OCI-LY7 (cell line): ENCODE measurements at places on chromosomes 16 and 17.

GRCh38 chr16:50474138-50474537 is 74.1 kb upstream of the NKD1 start:
- DNase-seq: no peak

DNA sequence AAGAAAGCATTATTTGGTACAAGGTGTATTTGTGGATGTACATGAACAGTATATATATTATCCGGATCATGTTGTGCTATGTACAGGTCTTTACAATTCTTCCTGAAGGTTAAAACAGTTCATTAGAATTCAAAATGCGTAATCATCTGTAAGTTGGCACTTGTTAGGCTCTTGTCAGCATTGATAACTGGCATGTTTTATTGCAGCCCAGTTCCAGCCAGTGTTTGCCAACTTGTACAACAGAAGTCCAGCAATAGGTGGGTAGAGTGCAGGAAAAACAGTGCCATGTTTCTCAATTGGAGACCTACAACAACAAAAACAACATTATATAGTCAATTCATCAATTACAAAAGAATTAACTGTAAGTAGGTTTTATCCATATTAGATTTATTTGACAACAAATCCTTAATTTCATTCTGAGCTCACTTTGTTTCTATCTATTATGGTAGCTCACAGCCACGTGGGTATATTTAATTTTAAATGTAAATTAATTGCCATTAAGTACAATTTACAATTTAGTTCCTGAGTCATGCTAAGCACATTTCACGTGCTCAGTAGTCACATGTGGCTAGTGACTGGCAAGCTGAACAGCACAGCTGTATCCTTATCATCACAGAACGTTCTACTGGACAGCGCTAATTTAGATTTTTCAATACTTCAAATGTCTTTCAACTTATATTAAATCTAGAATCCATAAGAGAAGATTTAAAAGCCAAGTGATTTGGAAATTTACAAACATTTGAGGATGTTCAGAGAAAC is 8.6 kb upstream of the ANKFY1 start:
- DNase-seq: no peak

DNA sequence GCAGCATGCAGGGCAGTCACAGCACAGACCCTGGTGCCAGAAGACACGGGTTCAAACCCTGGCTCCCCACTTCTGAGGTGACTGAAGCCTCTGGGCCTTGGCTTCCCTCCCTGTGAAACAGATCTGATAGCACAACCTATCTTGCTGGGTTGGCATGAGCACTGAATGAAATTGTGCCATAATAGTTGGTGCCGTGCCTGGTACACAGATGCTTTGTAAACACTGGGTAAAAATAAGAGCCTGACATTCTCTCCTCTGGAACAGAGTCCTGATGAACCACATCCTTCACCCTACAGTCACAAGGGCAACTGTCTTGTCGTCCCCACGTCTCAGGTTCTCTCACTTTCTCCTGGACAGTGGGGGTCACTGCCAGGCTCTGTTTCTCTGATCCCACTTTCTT is 35.7 kb downstream of the NOS2 start:
- no peak for DNase-seq

DNA sequence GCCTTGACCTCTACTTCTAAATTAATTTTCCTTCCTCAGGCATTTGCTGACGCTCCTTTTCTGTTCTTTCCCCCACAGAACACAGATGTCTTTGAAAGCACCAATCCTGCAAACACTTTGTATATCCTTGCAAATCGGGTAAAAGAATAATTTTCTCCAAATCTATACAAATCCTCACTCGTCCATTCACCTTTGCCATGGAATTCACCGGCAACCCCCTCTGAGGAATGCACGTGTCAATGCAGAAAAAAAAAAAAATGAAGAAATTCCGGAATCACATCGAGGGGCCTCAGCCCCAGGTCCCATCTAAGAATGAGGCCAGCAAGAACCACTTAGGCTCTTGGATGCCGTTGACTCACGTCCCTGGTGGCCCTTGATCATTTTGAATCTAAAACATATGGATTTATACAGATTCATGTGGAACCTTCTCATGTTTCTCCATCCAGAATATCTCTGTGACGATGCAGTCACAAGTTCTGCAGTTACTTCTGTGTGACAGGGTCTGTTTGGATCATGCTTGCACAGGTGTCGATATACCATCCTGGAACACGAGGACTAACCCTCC is 136.9 kb downstream of the RBFOX3 start:
- no peak for DNase-seq

GRCh38 chr16:49271363-49271762 is 10.3 kb downstream of the CBLN1 start:
- DNase-seq: no peak

GRCh38 chr16:13042291-13042685 is 140.9 kb downstream of the SHISA9 start:
- no peak for DNase-seq

DNA sequence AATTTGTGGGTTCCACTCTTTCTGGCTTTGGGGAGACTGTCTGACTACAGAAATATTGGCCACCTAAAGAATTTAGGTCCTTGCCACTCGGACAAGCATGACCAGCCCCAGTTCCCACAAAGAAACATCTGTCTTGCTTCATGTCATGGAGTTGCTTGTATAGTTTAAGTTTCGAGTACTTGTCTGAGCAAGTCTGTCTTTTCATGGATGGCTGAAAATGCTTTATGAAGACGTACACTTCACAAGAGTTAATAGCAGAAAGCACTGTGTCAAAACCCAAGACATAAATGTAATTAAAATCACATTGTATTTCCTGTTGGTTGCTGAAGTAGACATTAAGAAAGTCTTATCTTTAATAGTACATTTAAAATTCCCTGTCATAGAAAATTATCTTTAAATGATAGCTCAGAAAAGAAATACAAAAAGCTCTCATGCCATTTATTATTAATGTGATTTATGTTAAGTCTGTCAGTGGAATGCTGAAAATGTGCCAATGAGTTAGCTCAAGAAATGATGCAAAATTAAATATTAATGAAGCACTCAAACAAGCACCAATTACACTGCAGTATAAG is 29.8 kb upstream of the XYLT2 start:
- DNase-seq: no peak

DNA sequence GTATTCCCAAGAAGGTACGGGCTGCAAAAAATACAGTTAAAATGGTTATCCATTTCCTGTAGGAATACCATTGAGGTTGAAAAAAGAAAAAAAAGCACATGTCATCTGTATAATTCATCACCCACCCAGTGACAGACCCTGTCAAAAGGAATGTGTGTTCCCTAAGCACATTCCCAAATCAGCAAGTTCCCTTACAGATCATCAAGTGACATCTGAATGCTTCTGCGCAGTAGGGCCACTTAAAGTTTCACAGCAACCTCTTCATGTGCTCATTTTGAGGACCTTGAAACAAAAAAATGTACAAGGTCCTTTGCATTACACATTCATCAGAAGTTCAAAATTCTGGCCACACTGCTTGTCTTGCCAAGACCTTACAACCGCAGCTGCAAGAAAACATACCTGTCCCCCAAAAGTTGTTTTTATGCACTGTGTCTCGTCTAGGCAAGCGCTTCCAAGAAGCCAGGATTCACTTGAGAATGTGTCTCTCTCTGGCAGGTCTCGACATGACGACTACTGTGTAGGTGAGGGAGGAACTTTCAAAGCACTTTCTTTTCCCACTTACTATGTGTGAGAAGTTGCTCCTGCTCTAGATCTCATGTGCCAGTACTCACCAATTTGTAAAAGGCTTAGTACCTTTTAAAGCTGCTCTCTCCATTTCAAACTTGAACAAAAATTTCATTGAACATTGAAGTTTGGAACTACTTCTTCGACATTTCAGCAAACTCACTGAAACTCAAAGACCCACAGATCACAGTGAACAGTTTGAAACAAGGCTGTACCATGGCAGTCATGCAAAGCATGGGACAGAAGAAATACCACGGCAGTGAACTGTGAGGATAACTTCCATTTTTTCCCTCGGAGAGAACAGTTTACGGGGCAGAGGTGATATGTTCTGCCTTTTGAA is 4.3 kb upstream of the POLG2 start:
- DNase-seq: no peak

DNA sequence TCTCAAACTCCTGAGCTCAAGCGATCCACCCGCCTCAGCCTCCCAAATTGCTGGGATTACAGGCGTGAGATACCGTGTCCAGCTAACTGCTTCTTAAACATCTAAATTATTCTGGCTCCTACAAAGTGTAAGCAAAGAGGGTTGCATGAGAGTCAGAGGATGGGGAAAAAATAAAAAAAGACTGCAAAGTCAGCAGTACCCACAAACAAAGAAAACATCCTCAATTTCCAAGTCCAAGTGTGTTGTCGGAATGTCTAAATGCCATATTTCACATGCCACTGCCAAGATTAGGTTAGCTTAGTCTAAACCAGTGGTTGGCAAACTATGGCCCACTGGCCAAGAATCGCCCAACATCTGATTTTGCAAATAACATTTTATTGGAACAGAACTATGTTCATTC is 13.0 kb upstream of the PHLPP2 start:
- no peak for DNase-seq

GRCh38 chr17:50042211-50042610 is 13.7 kb upstream of the ITGA3 start:
- DNase-seq: no peak

- no peak for DNase-seq
Observed at GRCh38 chr17:51676691-51677487, 416.5 kb downstream of the UTP18 start.

DNA sequence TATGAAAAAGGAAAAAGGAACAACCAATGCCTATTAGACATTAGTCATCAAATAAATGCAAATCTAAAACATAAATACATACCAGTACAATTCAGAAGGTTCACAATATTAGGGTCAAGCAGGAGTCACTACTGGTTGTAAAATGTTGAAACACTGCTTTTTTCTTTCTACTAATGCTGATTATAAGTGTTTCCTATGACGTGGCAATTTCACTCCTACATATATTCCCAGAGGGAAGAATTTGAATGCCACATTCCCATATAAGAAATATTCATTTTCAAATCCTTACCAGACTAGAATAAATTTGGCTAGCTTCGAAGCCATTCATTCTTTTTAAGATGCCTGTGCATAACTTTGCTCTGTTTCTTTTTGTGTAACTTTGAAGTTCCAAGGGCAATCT is 2.6 kb upstream of the KRTAP9-2 start:
- DNase-seq: no peak

GRCh38 chr16:23423496-23424049 is 29.4 kb downstream of the COG7 start:
- DNase-seq: no peak

DNA sequence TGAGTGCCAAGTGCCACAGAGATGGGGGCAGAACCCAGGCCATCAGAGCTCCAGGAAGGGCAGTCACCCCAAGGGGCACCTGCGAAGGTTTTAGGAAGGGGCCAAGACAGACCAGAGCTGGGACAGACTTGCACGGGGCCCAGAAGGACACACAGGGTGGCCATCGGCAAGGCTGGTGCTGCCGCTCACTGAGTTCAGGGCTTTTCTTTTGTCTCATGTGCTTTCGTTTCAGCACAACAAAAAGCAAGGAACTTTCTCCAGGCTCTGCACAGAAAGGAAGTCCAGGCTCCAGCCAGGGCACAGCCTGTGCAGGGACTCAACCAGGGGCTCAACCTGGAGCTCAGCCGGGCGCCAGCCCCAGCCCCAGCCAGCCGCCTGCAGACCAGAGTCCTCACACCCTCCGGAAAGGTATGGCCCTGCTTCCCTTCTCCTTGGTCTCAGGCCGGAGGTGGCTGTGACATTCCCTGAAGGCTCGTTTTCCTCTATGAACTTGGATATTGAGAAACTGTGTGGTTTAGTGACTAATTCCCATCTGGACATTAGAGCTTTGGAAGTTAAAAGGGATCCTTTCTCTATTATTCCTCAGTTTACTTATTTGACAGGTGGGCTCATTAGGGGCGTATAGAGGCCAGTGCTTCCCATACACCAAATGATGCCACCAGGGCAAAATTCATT is 37.9 kb downstream of the ELAC2 start:
- no peak for DNase-seq

GRCh38 chr16:20383106-20384029 is 21.2 kb downstream of the PDILT start:
- peak; percentile 63 for DNase-seq

DNA sequence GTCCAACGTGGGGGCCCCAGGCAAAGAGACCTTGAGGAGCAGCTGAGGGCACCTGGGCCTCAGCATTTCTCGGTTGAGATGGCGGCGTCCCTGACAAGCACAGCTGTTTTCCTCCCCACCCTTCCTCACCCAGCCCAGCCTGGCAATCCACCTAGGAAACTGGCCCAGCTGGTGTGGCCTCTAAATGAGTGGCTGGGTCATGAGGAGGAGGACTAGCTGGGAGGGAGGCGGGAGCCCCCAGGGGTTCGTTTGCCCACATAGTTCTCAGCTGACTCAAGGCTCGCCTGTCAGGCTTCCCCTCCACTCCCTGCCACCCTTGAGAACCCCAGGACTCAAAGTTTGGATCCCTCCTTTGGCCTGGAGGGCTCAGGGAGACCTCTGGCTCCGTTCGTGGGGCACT is 5.9 kb downstream of the RNF222 start:
- no peak for DNase-seq

- DNase-seq: peak; percentile 24
Observed at GRCh38 chr17:48134912-48135480, 27.4 kb downstream of the SNX11 start.

DNA sequence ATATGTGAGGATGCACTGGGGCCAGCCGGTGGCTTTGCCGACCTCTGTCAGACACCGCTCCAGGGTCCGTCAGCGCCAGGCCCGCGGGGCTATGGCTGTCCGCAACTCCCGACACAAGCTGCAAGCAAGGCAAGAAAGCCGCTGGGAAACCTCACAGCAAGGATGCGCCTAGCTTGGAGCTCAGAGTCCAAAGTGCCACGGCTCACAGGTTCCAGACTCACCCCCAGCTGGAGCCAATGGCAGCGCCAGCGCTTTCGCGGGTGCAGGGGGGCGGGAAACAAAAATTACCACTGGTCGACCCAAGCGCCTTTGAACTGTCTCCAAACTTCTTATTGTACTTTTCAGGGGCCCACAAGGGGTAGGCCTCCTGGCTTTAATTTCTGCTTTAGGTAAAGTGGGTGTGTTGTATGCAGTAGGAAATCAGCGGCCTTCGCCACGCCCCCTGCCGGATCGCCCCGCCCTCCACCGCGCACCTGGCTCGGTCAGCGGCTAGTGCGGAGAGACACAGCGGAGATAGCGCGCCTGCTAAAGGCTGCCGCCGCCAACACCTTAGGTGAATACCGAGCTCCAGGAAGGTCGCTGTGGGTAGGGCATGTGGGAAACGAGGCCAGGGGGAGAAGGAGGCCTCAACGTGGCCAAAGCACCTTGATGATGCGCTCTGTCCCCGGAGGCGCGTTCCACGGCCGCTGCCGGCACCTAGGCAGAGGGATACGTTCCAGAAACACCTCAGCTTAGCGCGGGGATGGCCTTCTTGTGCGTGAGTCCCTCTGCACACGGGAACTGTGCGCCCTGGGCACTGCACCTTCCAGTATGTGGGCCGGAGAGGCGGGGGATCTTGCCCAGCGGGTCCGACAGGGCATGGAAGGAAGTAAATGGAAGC is 61.0 kb upstream of the RBL2 start:
- DNase-seq: no peak

- no peak for DNase-seq
Observed at GRCh38 chr16:31678649-31679325, 151.1 kb downstream of the AHSP start.
